AG09319 (cell line): ENCODE measurements at places on chromosomes 2 and 18.

DNA sequence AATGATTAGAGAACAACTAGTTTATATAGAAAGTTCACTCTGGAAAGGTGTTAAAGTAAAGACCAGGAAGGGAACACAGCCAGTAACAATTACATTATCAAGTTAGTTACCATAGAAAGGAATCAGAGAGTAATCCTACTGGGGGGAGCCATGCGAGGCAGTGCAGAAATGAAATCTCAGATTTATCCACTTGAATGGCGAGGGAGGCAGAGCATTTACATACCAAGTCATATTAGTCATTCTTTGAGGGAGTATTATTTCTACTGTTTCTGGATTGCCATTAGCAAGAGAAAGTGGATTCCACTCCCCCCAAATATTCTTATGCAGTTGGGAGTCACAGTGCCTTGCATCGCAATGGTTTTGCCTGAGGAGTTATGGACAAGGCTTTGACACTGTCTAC is 472.7 kb upstream of the TRIB2 start:
- no peak for DNase-seq

GRCh38 chr18:10099539-10100140 is 185.8 kb downstream of the VAPA start:
- DNase-seq: no peak

DNA sequence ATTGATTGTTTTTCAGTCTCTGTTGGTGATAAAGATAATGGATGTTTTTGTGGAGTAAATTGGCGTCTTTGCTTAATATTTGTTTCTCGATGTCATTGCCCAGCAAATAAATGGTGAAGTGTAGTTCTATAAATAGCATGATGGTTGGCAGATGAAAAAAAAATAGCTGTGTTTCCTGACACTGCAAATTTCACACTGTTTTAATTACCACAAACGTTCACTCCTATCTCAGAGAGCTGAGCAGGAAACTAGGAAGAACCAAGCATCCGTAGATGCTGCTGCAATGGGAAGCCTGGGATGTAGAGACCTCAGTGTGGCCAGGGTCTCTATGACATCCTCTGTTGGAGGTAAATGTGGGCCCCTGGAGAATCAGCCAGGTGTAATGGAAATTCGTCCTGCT is 183.2 kb downstream of the CYRIA start:
- DNase-seq: no peak

GRCh38 chr2:155412598-155412997 is 714.1 kb downstream of the KCNJ3 start:
- no peak for DNase-seq

GRCh38 chr2:237872178-237872887 is 12.9 kb downstream of the RAMP1 start:
- no peak for DNase-seq

GRCh38 chr2:128643221-128644065 is 324.8 kb upstream of the HS6ST1 start:
- no peak for DNase-seq

DNA sequence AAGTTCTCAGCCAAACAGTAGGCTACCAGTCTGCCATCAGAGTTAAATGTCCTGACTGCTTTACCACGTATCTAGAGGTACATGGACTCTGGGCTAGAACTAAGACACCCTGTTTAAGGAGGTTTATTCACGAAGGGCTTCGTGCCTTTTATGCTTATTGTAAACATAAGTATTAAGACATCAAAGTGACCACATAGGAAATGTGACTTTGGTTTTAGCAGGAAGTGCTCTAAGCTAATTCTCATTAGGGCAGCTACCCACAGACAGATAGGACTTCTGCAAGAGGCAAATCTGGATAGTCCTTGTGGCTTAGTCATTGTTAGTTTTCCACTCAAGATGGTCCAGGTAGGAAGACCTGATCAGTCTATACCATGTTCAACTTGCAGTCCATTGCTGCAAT is 233.3 kb upstream of the MGAT5 start:
- no peak for DNase-seq

DNA sequence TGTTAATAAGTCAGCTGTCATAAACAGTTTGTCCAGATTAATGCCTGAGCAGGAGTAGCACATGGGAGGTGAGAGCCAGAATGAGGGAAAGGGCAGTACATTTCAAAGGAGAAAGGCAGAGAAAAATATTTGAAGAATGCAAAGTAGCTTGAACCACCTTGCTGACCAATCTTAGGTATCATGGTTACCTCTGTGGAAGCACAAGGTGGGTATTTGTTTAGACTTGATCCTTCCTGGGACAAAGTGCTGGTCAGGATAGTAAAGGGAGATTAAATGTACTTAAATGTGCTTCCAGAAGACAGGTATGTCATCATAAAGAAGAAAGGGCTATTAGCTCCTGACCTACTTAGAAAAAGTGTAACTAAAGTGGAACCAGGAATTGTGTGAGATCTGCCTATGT is 105.0 kb downstream of the LRRTM1 start:
- DNase-seq: no peak

- DNase-seq: no peak
These were observed 23.3 kb downstream of the MAPRE3 start for GRCh38 chr2:26993768-26994167.

GRCh38 chr18:31606265-31606664 is 14.6 kb downstream of the TTR start:
- DNase-seq: no peak

DNA sequence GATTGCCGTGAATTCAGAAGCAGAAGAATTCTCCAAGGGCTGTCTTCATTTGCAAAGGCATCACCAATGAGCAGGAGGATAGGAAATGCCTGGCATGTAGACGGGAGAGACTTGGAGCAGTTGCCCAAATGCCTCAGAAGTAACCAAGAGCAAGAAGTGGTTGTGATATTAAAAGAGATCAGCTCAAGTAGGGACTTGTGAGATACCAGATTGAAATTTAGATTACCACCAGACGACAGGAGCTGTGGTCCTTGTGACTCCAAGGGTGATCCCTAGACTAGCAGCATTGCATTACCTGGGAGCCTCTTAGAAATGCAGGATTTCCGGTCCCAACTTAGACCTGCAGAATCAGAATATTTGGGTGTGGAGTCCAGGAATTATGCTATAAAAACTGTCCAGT is 228.6 kb upstream of the EPAS1 start:
- no peak for DNase-seq

GRCh38 chr2:46939626-46940359 is 24.2 kb upstream of the MCFD2 start:
- DNase-seq: no peak

GRCh38 chr2:194383401-194383800 is 1273.6 kb upstream of the SLC39A10 start:
- no peak for DNase-seq

DNA sequence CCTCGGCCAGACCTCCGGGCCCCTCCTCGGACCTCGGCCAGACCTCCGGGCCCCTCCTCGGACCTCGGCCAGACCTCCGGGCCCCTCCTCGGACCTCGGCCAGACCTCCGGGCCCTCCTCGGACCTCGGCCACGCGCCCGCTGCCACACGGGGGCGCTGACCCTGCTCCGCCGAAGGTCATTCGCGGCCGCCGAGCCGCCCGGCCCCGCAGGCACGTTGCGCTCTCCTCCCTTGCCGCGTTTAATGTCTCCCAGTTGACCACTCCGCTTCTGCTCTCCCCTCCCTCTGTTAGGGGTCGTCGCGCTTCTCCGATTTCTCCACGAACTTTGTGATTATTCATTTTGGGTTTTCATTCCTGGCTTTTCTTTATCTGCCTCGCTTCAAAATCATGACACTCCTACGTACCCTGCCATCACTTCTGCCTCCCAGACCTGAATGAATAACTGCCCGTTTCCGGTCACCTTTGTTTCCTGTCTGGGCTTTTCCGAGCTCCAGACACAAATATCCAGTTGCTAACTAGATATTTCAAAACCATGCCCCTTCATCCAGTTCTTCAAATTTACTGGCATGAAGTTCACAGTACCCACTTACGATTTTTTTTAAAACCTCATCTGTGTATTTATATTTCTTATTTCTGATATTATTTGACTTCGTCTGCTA is 14.8 kb upstream of the COLEC12 start:
- DNase-seq: no peak

DNA sequence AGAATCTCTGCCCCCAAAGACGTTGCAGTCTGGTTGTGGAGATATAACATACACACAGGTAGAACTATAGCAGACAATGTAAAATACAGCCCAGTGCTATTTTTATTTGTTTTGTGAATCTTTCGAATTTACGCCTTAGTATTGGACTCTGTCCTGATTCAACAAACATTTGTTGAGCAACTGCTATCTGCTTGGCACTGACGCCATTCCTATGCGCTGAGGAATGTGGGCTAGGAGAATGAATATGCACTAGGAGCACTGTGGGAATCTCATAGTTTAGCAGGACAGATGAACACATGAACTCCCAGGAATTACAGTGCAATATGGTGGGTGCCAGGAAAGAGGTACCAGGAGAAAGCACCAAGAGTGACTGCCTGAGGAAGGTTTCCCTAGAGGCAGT is 181.7 kb upstream of the SIX3 start:
- DNase-seq: no peak
